ENCODE measurements at places on chromosomes 3 and 15.

DNA sequence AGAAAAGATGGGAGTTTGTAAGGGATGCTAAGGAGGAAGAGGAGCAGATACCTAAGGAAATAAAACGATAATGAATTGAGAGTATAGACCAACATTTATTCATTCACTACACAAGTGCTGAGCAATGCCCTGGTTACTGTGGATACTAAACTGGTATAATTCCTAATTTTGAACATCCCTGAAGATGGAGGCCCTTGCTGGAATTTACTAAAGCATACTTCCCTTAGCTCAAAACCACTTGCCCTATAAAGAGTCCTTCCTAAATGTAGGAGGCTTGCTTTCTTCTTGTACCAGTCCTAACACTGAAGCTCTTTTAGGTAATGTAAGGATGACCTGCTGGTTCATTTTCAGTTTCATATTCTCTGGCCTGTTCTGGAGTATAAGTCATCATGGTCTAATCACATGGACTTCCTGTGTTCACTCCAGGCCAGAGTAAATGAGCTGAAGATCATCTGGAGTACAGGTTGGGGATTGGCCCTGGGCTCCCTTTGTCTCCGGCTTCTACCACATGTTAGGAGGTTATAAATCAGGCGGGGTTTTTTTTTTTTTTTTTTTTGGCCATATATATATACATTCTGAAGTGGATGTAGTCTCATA is 40.1 kb upstream of the MTMR10 start:
- DNase-seq = no peak

DNA sequence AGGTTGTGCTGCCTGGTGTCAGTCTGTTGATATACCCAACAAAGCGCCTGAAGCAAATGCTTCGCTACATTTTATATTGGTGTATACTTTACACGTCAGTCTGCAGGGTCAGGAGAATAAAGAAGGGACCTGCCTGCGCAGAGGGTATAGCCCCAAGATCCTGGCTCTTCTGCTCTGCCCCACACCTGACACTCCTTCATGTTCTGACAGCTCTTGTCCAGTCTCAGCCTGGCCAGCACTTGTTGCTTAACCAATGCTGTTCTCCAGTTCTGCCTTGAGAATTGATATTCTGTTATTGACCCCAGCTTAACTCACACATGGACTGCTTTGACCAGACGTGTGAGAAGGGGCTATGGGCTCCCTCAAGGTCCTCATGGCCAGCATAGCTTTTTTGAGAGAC is 35.8 kb upstream of the BSN start:
- DNase-seq = no peak

DNA sequence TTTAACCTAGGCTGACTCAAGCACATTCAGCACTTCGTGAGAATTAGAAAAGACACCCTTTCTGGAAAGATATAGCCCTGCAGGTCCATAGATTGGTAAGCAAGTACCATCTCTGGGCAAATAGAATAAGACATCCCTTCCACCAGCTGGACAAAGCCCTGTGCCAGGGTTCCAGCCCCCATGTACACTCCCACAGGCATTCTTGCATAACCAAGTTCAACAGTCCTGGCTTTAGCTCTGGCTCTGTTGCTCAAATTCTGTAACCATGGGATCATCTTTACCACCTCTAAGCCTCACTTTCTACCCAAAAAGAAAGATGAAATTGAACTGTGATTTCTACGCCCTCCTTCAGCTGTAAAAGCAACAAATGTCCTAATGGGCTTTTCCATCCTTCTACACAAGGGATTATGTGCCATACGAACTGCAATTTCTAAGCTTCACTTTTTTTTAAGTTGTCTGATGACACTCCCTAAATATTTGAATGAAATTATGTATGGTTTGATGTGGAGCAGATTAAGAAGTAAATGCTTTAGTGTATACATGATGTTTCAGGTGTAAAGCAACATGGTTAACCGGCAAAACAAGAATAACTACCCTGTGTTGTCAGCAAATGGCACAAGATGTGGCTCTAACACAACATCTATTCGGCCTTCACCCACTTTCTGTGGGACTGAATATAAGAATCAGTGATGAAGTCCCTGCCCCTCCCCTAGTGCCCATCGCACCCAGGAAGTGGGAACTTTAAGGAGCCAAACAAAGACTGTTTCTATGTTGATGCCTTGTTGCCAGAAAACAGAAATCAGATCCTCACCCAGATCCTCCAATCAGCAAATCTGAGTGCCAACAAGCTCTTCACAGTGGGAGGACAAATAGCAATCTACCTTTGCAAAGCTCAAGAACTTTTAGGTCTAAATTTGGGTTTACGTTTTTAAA is 165.7 kb downstream of the P3H2 start:
- no peak for DNase-seq

GRCh38 chr15:63048776-63049665 is 6.5 kb downstream of the TPM1 start:
- peak; percentile 55 for DNase-seq

- DNase-seq = no peak
These were observed 18.0 kb upstream of the RAD18 start for GRCh38 chr3:8981296-8981695.

DNA sequence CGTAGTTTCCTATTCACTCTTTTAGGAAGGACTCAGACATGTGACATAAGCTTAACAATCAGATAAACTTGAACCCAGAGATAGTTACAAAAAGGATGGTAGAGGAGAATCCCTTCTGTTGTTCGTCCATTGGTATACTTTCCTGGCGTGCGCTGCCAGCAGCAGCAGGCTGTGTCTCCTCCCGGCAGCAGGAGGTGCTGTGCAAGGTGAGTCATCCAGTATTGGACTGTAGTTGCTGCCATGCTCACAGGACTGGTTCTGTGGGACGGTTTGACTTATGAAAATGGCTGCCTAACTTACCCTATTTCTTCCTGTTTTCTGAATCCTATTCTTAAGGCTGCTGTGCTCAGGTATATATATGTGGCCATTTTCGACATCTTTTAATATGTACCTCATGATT is 253.4 kb upstream of the LRRC3B start:
- DNase-seq = no peak

- DNase-seq = no peak
These were observed 40.4 kb downstream of the GOLGA6A start for GRCh38 chr15:74041777-74042435.

GRCh38 chr3:36653095-36653494 is 111.3 kb downstream of the DCLK3 start:
- no peak for DNase-seq

DNA sequence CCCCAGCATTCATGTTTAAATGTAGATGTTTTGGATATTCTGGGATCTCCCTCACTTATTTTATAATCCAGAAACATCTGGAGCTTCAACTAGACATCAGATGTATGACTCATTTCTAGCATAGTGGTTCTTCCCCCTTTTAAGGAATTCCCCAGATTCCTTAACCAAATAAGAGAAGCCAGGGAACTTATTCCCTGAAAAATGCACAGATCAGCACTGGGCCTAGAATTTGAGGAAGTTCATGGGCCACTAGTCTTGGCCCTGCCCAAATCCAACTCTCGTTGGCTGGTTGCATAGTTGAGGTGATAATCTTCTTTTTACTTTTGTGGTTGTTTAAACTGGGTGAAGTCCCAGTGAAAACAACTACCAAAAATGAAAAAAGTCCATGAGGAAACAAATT is 20.4 kb downstream of the RARRES1 start:
- DNase-seq = no peak

DNA sequence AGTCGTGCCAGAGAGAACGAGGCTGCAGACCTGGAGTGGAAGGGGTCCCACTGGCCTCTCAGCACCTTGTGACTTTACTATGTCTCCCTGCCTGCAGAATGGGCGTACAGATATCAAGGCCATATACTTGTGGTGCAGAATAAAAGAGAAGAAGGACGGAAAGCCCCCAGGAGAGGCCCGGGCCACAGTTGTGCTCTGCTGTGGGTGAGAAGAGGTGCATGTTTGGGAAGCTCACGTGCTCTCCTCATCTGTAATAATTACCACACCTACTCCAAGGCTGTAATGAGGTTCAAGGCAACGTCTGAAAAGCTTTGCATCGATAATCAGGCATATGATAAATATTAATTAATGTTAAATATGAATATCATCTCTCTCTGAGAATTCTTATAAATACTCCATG is 58.0 kb downstream of the MGLL start:
- DNase-seq = no peak

DNA sequence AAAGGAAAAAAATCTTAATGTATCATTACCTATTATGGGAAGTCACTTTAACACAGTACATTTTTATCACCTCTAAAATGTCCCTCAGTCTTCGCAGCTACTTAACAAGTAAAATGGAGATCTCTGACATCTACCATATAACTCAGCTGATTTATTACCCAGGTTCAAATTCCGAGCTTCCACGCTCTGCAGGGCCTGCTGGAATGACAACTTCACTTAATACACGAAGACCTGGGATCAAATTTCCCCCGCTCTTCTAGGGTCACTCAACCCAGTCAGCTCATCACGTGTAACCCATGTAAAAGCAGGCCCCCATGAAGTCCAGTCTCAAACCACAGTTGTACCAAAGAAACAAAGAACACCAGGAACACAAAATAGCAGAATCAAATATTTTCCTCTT is 44.2 kb upstream of the ACP3 start:
- no peak for DNase-seq

GRCh38 chr3:176068750-176069149 is 1128.5 kb downstream of the TBL1XR1 start:
- DNase-seq = no peak

GRCh38 chr3:4835616-4836043 is 143.6 kb upstream of the BHLHE40 start:
- DNase-seq = no peak

DNA sequence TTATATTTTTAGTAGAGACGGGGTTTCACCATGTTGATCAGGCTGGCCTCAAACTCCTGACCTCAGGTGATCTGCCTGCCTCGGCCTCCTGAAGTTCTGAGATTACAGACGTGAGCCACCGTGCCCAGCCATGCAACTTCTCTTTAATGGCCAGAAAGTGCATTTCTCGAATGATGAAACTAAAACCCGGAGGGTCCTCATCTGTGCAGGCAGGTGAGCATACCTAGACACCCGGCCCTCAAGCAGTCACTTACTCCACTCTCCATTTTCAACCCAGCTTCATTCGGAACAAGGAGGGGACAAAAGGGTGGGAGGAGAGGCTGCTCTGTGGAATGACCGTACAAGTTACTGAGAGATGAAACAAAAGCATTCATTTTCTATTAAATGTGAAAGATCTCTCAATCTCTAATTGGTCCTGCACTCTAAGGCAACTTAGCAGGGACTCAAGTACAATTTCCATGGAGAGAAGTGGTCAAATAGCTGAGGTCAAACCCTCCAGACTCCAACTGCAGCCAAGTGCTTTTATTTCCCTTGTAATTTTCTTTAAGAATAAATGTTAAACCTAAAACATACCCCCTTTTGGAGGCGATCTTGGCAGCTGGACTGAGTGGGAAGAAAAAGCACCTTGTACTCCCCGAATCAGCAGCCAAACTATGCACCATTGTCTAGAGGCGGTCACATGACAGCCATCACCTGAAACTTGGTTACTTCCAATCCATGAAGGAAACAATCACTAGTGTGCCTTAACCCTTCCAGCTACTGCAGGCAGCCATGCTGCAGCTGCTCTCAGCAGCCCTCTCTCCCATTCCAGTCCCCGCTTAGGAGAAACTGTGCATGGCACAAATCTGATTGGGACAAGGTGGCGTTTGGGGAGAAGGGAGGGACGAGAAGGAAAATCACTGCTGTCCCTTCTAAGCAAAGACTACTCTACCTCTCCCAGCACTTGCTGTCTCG is 62.2 kb downstream of the VGLL4 start:
- no peak for DNase-seq

DNA sequence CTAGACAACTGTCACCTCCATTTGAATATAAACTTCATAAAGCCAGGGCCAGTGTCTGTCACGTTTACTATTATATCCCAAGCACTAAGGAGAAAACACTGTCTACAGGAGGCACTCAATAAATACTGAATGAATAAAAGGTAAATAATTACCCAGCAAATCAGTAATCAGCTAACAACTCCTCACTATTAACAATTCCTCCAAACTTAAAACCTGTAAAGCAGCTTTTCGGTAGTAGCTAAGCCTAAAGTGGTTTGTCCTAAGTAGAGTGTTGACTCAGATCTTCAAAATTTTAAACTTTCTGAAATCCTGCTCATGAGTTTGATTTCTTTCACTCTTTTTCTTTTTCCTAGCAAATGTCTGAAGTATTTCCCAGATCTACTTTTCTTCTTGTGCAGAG is 39.9 kb downstream of the C3orf80 start:
- DNase-seq = no peak

- DNase-seq = no peak
These were observed 13.9 kb upstream of the GOLGA8B start for GRCh38 chr15:34597316-34597715.

DNA sequence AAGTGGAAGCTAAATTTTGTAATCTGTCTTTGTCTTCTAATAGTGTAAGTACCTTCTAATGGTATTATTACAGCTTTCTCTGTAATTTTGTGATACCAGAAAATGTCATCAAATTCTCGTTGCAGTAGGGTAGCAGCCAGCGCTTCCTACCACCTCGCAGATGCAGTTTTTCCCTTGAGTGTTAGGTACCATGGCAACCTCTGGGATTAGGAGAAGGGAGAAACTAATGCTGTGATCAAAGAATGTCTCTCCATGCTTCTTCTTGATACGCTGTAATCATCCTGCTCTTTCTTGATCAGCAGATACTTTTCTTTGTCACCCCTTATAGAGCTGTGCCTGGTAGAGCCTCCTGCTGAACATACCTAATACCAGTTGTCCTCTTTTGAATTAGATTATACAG is 27.7 kb downstream of the SRP14 start:
- no peak for DNase-seq

DNA sequence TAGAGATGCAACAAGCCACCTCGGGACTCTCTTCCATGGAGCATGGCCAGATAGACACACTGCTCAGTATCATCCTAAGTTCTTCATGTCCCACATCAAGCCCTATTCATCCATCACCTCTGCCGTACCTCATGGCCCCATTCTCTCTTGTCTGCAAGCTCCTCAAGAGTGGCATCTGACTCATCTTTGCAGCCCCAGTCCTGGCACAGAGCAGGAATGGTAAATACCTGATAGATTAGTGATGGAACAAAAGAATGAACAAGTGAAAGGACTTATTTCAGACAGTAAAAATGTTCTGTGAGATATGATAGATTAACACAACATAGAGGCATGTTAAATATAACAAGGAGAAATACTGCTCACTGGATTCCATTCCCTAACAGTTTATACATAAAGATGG is 176.4 kb downstream of the ISL2 start:
- DNase-seq = no peak

DNA sequence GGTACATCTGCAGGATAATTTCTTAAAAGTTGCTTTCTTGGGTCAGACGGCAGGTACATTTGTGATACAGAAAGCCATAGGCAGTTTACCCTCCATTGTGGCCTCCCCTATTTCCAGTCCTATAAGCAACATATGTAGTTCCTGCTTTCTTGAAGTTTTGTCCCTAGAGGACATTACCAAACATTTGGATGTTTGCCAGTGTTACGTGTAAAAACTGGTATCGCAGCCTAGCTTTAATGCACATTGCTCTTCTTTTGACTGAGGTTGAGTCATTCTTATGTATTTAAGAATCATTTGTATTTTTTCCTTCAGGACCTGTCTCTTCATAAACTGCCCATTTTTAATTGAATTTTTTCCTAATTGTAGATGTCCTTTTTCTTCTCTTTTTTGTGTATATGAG is 114.3 kb downstream of the DIPK2A start:
- no peak for DNase-seq

GRCh38 chr3:120506828-120507774 is 56.3 kb upstream of the FSTL1 start:
- DNase-seq = peak; percentile 44
